ENCODE measurements at places on chromosomes 1 and 21. TPM values are rescaled to one million over a fixed set of nuclear protein-coding genes. Genes with fewer than 3 reads are reported as not detected.

DNA sequence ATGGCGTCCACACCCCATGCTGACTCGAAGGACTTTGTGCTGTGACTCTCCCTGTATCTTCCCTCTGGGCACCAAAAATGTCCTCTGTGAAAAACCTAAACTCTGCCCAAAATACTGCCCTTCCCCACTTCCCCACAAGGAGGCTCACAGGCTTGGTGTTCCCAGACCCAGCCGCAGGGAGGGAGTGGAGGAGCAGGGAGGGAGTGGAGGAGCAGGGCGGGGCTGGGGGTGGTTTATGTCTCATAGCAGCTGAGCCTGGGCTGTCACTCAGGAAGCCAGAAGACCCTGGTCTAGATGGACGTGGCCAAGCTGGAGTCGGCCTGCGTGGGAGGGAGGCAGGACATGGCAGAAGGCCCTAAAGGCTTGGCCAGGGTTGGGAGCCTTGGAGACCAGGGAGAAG, 461.7 kb downstream of the PTPRU start:
- DNase-seq, result no peak

DNA sequence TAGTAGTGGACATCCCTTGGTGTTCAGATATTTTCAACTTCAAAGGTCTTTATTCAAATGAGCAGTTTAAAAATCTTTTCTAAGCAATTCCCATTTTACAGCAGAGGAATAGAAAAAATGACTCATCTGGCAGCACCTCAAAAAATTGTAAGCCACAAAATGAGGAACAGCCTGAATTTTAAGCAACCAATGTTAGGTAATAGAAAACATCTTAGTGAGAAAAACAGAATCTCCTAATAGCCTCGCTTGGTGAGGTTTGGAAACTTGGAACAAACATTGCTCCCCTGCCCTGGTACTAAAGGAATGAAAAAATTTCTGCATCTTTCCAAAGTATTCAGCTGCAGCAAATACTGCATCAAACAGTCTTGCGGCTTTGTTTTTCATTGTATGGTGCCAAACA, 264.4 kb downstream of the NTNG1 start:
- peak; percentile 5 for DNase-seq

Gene SYCP1
- total RNA-seq, result not detected

DNA sequence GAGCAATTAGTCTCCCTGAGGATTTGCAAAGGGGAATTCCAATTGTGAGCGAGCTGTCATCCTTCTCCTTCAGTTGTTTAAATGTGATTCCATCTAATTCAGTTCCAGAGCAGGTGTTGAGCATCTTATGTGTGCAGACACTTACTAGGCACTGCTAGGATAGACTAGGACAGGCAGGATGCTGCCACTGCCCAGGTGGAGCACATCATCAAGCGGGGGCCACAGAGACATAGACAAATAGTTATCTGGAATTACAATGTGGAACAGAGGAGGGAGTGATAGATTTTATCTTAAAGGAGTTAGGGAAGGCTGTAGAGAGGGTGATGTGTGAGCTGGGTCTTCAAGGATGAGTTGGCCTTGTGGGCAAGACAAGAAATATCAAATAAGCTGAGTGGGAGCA, 55.9 kb downstream of the CDC7 start:
- DNase-seq, result no peak

DNA sequence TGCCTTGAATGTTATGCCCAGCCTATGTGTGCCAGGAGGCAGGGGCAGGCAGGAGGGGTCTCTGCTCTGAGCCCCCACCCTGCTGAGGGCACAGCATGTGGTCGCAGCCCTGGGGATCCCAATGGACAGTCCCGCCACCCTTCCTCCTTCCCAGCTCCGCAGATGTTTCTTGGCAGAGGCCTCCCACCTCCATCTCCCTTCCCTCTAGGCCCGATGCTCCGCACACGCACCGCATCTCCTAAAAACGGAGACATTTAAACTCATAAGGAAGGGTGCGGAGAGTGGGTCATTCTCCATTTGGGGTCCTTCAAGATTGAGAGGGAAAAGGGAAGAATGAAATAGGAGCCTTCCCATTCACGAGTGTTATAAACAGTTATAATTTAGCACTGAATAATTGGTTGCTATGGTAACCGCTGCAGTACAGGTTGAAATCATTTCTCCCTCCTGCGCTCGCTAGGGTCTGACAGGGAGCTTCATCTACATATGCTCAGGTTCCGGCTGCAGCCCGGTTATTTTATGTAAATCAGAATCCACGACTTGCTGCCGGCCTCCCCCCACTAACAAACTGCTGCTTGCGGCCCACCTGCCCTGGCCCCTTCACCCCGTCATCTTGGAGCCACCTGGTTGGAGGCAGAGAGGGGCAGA, 16.0 kb downstream of the CHD5 start:
- DNase-seq, result no peak
